NCI-H2081 (cell line): ENCODE measurements at places on chromosomes 6 and 20.

DNA sequence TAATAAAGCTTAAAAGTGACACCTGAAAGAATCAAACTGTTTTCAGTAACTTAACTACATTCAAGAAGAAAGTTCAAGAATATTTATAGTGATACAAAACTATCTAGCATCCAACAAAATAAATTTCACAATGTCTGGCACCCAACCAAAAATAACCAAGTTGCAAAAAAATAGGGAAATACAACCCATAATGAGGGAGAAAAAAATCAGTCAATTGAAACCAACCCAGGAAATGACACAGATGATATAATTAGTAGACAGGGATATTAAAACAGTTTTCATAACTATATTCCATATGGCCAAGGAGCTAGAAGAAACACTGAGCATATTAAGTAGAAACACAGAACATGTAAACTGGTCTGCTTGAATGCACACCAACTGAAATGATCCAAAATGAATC lies 120.2 kb upstream of the BEND3 start:
- DNase-seq, result no peak

DNA sequence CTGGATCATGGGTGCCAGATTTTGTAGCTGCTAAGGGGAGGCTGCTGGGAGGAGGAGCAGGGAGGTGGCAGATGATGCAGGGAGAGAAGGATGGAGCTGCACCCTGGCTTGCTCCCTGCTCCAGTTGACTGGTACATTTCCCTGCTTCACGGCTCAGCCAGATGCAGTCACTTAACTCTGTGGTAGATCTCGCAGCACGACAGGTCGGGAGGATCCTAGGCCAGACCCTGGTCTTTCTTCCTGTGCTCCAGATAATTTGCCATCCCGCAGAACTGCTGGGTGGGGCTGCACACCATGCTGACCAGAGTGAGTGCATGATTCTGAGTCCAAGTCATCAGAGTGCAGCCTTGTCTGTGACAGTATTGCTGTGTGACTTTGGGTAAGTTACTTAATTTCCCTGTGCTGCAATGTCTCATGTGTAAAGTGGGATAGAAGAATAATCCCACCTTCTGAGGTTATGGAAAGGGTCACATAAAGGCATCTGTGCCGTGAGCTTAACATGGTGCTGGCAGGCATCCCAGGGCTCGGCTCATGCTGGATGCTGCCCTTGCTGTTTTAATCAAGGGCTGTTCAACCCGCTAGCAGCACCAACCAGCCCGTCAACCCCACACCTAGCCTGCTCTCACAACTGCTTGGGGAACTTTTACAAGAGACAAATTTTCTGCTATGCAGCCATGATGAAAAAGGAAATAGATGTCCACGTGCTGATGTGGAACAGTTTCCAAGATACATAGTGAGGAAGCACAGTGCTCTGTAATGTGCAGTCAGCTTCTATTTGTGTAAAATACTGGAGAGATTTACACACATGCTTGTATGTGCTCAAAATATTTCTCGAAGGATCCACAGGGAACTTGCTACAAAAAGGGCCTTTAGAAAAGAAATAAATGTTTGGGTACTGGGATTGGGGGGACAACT lies 257.9 kb downstream of the CDH26 start:
- DNase-seq, result no peak

DNA sequence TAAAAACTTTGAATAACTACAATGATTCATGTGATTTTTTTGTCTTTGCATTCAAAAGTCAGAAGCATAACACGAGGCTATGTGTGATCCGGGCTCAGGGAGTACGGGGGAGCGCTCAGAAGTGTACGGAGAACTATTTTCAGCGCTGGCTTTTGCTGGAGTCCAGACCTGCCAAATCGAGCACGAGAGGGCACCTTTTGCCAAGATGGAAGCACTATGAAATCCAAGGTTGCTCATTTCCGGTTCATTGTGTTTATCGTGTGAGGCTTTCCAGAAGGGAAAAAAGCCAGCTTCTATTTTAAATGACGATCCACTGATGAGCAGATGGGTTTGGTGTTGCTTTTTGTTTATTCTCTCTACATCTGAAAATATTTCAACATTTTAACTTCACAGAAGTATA lies 11.3 kb downstream of the RAMACL start:
- no peak for DNase-seq

- no peak for DNase-seq
Measured at GRCh38 chr6:111651185-111652034, 45.7 kb upstream of the TRAF3IP2 start.

- DNase-seq, result no peak
Measured at GRCh38 chr20:48832405-48832730, 4.6 kb upstream of the PREX1 start.

DNA sequence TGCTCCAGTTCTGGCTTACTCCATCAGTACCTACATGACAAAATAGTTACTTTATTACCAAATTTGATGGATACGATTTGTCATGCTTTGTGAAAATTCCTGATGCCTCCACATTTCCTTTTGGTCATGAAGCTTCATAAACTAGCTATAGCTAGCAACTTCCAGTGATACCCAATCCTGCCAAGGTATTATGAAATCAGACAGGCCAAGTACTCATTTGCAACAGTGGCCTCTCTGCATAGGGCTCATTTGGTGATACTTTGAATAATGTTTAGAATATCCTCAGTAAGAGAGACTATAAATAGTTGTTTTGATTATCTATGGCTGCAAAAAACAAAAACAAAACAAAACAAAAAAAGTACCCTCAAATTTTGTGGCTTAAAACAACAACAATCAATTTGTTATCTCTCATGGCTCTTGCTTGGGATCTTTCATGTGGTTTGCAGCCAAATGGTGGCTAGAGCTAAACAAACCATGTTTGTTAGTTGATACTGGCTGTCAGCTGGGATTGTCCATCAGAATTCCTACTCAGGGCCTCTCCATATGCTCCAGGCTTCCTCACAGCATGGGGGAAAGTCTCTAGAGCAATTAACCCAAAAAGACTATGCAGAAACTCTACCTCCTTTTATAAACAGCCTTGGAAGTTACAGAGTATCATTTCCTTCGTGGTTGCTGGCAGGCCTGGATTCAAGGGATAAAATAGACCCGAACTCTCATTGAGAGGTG lies 10.1 kb upstream of the PRL start:
- DNase-seq, result no peak

DNA sequence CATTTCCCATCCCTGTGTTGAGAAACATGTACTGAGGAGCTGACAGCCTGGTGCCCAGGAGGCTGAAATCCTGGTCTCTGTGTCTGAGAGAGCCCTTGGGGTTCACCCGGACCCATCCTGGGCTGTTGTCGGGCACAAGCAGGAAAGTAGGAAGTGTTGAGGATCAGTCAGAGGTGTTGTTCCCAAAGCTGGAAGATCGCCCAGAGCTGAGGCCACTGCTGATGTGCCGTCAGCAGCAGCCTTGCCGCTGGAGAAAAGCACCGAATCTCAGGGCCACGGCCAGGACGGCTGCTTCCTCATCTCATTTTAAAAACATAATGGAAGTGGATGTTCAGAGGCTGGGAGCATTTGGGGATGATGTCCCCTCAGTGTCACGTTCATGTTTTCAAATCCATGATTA lies 218.5 kb downstream of the UST start:
- DNase-seq, result no peak

- no peak for DNase-seq
Measured at GRCh38 chr6:105072798-105073199, 107.0 kb downstream of the POPDC3 start.

- peak; percentile 47 for DNase-seq
Measured at GRCh38 chr6:136921381-136921935, 643 bp upstream of the SLC35D3 start.
